ENCODE measurements at places on chromosomes 16 and 17.

GRCh38 chr16:62137996-62138395, 101.8 kb upstream of the CDH8 start:
- H3K36me3 ChIP-seq: no peaks in the 10 kb centered on the region
- H3K27ac ChIP-seq: no peak overlapping the region
- no peak for DNase-seq
- no peaks in the 10 kb centered on the region for H3K27me3 ChIP-seq
- H3K4me3 ChIP-seq: no peak overlapping the region

- peaks cover 7% of the 10 kb centered on the region for H3K4me1 ChIP-seq
- no peak overlapping the region for H3K4me3 ChIP-seq
- DNase-seq: no peak
- no peaks in the 10 kb centered on the region for H3K36me3 ChIP-seq
- peaks cover 13% of the 10 kb centered on the region for H3K27me3 ChIP-seq
Measured at GRCh38 chr17:76461765-76462555, 5.4 kb upstream of the AANAT start.

GRCh38 chr17:19538095-19539039, 4.7 kb downstream of the SLC47A1 start:
- H3K36me3 ChIP-seq: no peaks in the 10 kb centered on the region
- no peak overlapping the region for H3K27ac ChIP-seq
- no peak overlapping the region for H3K4me3 ChIP-seq
- no peak for DNase-seq
- peaks cover 7% of the 10 kb centered on the region for H3K4me1 ChIP-seq

- H3K4me1 ChIP-seq: no peaks in the 10 kb centered on the region
- H3K27ac ChIP-seq: no peak overlapping the region
- no peak overlapping the region for H3K4me3 ChIP-seq
- H3K27me3 ChIP-seq: peaks cover 42% of the 10 kb centered on the region
- H3K36me3 ChIP-seq: no peaks in the 10 kb centered on the region
Measured at GRCh38 chr17:5800131-5800530, 215.8 kb upstream of the NLRP1 start.

GRCh38 chr17:58694302-58694701, 1.9 kb downstream of the RAD51C start:
- peak overlapping the region; percentile 95 for H3K4me3 ChIP-seq
- peaks cover 18% of the 10 kb centered on the region for H3K36me3 ChIP-seq
- peaks cover 24% of the 10 kb centered on the region for H3K4me1 ChIP-seq
- no peak for DNase-seq
- peaks cover 2% of the 10 kb centered on the region for H3K27me3 ChIP-seq
- H3K27ac ChIP-seq: no peak overlapping the region

GRCh38 chr16:5032748-5033167, 977 bp downstream of the NAGPA start:
- no peaks in the 10 kb centered on the region for H3K36me3 ChIP-seq
- no peak overlapping the region for H3K27ac ChIP-seq
- H3K4me1 ChIP-seq: peaks cover 10% of the 10 kb centered on the region
- DNase-seq: no peak

GRCh38 chr16:14164916-14165662, 94.0 kb downstream of the MRTFB start:
- no peak overlapping the region for H3K4me3 ChIP-seq
- H3K36me3 ChIP-seq: no peaks in the 10 kb centered on the region
- H3K4me1 ChIP-seq: peaks cover 4% of the 10 kb centered on the region

DNA sequence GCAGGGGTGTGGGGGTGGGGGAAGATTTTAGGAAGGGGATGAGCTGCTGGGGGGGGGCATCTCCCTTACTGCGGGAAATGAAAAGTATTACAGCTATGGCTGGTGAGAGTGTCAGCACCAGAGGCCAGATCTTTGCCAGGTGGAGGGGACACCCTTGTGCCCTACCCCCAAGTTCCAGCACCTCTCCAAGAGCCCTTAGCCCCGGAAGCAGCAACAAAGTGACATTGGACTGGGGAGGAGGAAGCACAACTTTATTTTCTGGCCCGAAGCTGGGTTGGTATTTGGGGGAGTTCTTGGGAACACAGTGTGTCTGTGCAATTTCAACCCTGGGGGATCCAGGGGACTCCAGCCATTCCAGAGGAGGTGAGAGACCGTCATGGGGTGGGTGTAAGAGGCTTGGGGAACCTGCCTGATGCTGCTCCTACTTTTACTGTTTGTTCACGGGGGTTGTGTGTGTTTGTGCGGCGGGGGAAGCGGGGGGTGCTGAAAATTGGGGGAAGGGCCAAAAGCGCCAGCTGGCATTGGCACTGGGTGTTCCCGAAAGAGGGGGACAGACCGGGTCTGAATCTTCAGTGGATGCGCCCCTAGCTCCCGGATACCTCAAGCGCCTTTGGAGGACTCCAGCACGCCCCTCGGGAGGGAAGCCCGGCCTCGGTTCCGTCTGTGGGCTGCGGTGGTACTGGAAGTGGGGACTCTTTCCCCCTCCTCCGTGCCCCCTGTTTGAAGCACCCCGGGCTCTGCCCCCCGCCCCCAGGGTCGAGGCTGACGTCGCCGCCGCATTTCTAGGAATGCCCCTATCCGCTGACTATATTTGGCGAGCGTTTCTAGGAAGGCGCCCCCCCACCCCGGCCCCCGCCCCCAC, 230.3 kb downstream of the MRTFB start:
- H3K4me3 ChIP-seq: peak overlapping the region; percentile 84
- peak; percentile 66 for DNase-seq
- H3K27me3 ChIP-seq: peaks cover 24% of the 10 kb centered on the region
- H3K27ac ChIP-seq: peak overlapping the region; percentile 77
- H3K36me3 ChIP-seq: no peaks in the 10 kb centered on the region
- peaks cover 9% of the 10 kb centered on the region for H3K4me1 ChIP-seq

DNA sequence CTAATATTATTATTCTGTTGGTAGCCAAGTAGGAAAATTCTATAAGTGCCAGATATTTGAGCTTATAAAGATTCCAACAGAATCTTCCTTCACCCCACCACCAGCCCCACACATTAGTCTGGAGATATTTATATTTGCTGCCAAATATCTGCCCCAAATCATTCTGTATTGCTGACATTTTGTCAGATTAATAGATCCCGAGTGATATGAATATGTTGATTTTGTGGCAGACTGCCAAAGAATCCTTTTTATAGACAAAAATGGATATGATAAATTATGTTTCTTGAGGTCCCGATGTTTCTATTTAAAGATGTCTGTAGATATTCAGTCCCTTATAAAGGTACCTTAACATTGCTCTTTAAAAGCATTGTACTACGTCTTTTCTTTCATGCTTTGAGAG, 162.2 kb upstream of the KCNJ16 start:
- no peak overlapping the region for H3K27ac ChIP-seq
- H3K27me3 ChIP-seq: no peaks in the 10 kb centered on the region
- no peak for DNase-seq

- no peak overlapping the region for H3K4me3 ChIP-seq
- peaks cover 5% of the 10 kb centered on the region for H3K27me3 ChIP-seq
- DNase-seq: no peak
- no peaks in the 10 kb centered on the region for H3K4me1 ChIP-seq
- H3K27ac ChIP-seq: no peak overlapping the region
- H3K36me3 ChIP-seq: no peaks in the 10 kb centered on the region
Measured at GRCh38 chr16:86383488-86384262, 126.7 kb upstream of the FOXF1 start.

DNA sequence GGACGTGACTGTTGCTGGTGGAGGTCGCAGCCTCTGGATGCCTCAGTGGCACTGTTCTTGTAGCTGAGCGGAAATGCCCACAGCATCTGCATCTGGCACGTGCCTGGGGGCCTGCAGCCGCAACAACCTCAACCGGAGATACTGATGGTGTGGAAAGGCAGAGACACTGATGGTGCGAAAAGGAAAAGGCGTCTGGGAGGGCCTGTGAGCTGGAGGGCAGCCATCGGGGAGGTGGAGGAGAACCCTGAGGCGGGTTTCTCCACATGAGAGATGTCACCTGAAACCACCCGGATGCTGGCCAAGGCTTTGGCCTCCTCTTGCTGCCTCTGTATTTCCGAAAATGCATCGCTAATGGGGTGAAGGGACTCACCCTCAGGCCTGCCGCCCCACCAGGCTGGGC, 284.8 kb upstream of the WSB1 start:
- H3K4me3 ChIP-seq: no peak overlapping the region
- no peaks in the 10 kb centered on the region for H3K36me3 ChIP-seq
- DNase-seq: no peak
- H3K27me3 ChIP-seq: no peaks in the 10 kb centered on the region

Measured in activated naive CD8-positive, alpha-beta T cell treated with anti-CD3 and anti-CD28 coated beads, Interleukin-2, amount 10 ng/mL, durations not matched to agents 7 days and 5 days (primary cell).